ENCODE measurements at places on chromosomes 4 and X.
A peak's percentile ranks its signal among the peaks of the same experiment; 100 is the strongest.

DNA sequence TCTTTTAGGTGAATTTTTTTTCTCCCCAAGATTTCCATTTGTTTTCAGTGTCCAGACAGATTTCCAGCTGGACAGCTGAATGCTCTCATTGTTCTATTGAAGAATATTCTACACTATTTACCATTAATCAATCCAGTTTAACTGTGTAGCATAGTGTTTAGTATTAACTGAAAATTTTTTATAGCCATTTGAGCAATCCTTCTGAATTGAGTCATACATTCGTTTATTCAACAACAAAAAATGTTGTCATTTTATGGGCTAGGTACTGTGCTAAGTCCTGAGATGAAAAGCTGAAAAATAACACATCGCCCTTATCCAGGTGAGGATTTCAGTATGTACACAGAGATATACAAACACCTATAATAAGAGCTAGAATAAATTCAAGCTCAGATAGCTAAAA is 223.3 kb downstream of the COL25A1 start:
- no peak for DNase-seq

GRCh38 chrX:41475591-41476241 is 28.6 kb downstream of the NYX start:
- no peak for DNase-seq

- DNase-seq, result no peak
These were observed 380.4 kb upstream of the CPEB2 start for GRCh38 chr4:14621731-14622463.

GRCh38 chrX:48576108-48576507 is 1.8 kb downstream of the RBM3 start:
- no peak for DNase-seq

DNA sequence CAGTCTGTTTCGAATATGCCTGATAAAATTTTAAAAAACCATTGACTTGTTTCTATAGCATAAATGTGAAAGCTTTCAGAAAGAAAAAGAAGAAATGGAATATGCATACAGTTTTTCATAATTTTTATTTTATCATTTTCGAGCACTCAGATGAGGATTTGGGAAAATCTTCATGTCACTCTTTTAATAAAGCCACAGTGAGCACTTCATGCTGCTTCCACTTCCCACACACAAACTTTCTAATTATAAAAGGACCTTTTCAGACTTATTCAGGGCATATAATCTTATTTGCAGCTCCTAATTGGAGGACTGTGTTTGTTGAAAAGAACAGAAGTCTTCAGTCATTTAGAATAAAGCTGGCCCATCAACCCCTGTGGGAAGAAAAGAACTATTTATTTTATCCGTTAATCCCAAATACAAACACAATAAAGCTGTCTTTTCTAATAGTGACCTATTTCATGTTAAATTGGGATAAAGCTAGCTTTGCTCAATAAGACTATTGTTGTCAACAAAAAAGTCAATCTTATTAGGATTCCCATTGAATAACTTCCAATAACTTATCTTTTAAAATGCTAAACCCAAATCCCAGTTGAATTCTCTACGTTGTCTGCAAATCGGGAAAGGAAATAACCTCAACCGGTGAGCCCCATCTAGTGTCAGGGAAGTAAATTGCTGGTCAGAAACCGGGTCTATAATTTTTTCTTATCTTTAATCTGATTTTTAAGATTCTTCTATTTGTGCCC is 211.5 kb downstream of the PDGFRA start:
- DNase-seq, result peak; percentile 31

GRCh38 chr4:80202741-80203553 is 5.6 kb downstream of the PRDM8 start:
- peak; percentile 22 for DNase-seq

- DNase-seq, result no peak
These were observed 53.0 kb downstream of the C4orf50 start for GRCh38 chr4:5965225-5965624.

- DNase-seq, result peak; percentile 33
These were observed 95.8 kb downstream of the MGST2 start for GRCh38 chr4:139761461-139761860.

DNA sequence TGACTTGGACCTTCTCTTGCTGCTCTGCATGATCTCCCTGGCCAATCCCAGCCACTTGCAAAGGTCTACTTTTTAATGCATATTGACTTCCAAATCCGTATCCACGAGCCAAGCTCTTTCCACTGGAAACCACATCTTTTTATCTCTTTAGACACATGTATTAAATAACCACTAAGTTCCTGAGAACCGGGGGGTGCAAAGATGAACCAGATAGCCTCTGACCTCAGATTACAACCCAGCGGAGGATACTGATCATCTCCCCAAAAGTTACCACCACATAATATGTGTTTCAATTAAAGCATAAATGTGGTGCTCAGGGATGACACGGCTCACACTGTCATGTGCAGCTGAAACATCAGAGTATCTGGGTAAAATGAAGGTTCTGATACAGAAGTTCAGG is 40.4 kb upstream of the FAM9B start:
- no peak for DNase-seq

DNA sequence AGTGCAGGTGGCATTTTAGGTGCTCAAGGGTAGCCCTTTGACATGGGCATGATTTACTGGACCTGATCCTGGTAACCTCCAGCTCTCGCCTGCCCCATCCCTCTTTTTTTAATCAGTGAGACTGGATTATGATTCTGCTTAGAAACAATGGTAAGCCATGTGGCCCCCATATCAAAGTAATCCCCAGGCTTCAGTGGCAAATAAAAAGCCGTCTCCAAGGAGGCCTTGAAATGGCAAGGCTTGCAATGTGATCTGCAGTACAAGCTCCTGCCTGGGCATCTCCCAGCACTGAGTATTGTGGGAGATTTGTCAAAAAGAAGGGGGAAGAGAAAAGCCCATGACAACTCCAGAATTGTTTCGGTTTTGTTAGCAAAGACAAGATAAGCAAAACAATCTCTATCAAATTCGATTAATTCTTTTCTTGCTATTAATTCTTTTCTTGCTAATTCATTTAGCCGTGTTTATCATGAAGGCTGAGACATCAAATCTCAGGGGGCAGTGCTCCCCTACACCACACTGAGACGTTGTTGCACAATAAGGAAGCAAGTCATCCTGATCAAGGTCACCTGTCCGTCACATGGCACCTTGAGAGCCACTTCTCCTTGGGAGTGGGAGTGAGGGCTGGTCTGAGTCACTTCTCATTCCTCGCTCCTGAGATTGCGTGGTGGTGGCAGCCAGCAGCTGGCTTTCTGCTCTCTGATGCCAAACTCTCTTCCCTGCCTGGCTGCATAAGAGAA is 312.7 kb upstream of the GATB start:
- peak; percentile 70 for DNase-seq

DNA sequence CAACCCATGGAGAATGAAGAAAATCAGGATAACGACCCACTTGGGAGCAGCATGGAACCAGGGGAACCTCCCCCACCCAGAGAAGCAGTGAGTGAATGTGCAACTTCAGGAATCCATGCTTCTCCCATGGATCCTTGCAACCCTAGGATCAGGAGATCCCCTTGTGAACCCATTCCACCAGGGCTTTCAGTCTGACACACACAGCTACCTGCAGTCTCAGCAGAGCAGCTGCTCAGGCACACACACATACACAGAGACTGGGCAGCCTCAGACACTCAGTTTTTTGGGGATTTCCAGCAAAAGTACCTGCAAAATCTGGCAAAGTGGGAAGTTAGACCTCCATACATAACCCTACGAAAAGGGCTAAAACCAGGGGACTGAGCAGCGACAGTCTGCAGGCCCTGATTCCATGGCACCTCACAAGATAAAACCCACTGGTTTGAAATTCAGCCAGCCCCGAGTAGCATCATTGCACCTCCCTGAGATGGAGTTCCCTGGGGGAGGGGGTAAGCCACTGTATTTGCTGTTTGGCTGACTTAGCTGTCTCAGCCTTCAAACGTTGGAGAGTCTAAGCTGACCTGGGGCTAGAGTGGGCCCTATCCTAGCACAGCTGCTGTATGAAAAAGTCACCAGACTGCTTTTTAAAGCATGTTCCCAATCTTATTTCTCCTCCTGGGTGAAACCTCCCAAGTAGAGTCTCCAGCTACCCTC is 737.5 kb upstream of the NDST4 start:
- no peak for DNase-seq

DNA sequence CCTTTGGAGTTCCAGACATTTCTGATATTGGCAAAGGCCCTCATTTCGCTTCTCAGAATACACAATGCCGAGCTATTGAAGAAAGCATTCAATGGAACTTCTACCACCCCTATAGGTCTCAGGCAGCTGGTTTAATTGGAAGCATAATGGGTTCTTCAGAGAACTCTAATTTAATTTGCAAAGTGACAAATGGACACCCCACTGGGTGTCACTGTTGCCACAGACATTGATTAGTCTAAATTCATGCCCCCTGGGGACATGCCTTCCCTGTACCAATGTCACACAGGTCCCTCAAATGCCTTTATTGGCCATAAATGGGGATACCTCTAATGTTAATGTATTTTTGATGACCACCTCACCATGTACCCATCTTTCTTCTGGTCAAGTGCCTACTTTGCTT is 22.9 kb upstream of the TMEM255A start:
- no peak for DNase-seq

DNA sequence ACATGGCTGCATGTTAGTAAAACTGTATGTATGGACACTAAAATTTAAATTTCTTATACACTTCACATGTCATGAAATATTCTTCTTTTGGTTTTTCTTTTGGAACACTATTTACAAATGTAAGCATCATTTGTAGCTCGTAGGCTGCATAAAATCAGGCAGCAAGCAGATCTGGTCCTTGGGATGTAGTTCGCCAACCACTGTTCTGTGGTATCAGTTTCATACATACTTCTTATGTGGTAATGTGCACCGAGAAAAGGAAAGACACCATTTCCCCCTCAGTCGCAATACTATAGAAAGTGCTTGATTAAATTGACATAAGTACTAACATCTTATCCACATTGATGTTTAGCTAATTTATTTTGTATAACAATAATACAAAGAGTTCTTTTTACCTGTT is 274.4 kb upstream of the VCX start:
- no peak for DNase-seq

- no peak for DNase-seq
These were observed 99.0 kb upstream of the OTUD4 start for GRCh38 chr4:145279122-145279960.

DNA sequence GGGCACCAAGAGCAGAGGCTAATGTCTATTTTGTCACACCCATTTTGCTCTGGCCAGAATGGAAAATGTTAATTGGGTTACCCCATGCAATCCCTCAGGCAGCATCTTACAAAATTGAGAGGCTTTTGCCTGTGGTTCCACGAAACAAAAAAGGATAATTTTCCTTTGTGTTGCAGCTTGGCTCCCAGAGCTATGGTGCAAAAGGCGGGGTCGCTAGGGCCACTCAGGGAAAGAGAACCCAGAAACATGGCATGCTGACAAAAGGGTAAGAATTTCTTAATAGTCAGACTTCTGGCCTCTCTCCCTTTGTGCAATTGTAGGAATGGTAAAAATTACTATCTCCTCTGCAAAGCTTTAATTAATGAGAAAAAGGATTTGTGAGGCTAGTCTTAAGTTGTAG is 119.6 kb upstream of the BANK1 start:
- no peak for DNase-seq

GRCh38 chrX:116172976-116173375 is 2.4 kb downstream of the AGTR2 start:
- no peak for DNase-seq

DNA sequence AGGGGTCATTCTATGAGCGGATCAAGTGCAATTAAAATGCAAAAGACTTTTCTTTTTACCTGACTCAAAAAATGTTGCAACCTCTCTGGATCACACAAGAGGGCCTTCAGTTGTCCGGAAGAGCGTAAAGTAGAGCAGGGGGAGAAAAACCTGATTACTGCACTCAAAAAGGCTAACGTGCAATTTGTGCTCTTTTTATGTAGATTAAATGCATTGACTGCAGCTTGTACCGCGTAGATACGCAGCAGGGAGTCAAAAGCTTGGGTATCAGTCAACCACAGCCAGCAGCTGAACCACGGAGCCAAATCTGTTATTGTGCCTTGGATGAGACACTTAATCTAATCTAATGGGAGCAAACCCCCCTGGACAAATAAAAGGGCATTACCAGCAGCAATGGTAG is 107.3 kb upstream of the RAI2 start:
- no peak for DNase-seq

GRCh38 chr4:48336146-48336870 is 5.0 kb upstream of the SLAIN2 start:
- no peak for DNase-seq

DNA sequence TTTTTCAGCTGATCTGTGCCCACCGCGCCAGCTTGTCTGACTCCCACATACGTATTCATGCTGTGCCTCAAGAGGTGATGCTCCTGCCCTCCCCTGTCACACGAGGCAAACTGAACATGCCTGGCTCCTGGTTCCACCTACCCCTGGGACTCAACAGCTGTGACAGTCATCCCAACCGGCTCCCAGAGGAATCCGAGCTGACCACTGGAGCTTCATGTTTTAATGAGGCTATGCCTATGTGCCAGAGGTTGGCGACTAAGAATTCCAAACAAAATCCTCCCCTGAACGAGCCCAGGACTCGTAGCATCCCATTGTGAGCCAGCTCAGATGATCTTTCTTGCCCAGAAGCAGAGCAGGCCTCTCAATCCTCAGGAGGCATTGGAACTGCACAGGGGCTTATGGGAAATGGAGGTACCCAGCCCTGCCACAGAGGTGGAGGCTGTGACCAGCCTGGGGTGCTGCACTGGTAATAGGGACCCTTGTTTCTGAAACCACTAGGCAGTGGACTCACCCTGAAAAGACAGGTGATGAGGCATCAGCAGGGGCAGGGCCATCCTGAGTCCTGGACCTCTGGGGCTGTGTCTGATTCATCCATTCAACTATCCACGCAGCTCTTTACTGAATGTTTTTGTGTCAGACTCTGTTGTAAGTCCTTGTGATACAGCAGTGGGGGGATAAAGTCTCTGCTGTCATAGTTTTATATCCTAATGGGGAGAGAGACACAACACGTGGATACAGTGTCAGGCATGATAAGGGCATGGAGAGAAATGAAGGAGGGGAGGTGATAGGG is 325.0 kb downstream of the EVC2 start:
- no peak for DNase-seq

DNA sequence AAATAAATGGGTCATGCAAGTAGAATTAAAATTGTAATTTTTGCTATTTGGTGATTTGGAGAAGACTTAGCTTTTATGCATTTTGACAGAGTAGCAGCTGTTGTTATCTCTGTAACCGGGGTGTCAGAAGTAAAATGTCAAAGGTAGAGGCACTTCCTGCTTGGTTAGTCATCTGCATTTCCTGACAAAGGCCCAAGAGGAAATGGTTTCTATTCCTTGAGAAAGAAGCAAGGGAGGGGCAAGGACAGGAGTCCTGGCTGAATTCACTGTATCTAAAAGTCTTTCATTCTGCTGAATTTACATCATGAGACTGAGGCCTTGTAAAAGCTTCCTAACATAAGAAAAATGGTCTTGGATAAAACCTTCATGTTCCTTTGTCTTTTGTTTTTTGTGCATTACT is 550.9 kb upstream of the BOD1L1 start:
- peak; percentile 14 for DNase-seq

DNA sequence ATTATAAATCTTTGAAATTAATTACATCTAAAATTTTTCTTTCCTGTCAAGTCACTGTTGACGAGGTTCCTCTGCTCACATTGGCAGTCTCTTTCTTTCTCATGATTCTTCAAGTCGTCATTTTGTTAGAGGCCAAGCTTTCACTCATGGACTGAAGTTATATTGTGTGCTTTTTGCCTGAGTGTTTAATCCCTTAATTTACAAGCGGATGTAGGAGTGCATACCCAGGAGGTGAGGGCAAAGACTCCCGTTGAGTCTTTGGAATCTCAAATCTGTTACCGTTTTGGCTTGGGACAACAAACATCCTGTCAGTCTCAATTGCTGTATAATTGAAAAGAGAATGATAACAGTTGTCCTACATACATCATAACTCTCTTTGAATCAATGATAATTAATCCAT is 345.0 kb downstream of the TRIML1 start:
- DNase-seq, result no peak
